ENCODE measurements at places on chromosomes 3 and 15. TPM values are rescaled to one million over a fixed set of nuclear protein-coding genes. Genes with fewer than 3 reads are reported as not detected.

ZIC1 gene
- polyA plus RNA-seq, result not detected

PLA2G4D gene
- 0.11 TPM for polyA plus RNA-seq

HRG gene
- polyA plus RNA-seq, result 0.06 TPM

KAT2B gene
- polyA plus RNA-seq, result 48.0 TPM

FEZF2 gene
- polyA plus RNA-seq, result not detected

ATP1B3 gene
- 131 TPM for polyA plus RNA-seq

TRAT1 gene
- polyA plus RNA-seq, result 0.37 TPM

All from left lung (tissue), 14 donors.